ENCODE measurements at places on chromosomes 1 and 21.

DNA sequence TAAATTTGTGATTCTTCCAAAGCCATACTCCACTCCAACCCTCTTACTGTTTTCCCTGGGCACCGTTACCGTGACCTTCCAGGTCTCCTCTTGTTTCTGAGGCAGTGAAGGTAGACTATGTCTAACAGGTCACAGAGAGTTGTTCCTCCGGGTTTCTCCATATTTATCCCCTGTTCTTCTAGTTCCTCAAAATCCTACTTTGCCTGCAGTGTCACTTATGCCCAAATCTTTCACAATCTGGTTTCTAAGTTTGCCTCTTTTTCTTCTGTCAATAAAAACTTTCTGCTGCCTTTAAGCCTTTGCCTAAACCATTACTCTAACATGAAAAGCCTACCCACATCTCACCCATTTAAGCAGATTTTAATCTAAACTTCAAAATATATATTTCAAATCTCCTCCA, 87.7 kb downstream of the C4BPA start:
- DNase-seq, result no peak

- DNase-seq, result no peak
These were observed 500.6 kb downstream of the DISC1 start for GRCh38 chr1:232127190-232127589.

DNA sequence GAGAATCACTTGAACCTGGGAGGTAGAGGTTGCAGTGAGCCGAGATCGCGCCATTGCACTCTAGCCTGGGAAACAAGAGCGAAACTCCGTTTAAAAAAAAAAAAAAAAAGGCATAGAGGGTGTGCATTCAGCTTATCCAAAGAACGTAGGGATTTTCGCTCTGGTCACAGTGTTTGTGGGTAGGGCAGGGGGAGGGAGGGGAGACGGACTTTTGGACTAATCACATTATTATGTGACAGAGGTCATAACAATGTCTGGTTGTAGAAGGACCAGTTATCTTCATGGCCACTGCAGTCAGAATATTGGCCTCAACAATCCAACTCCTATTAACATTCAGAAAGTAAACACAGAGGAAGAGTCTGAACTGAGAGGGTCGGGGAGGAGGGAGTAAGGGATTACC, 25.7 kb downstream of the RHOU start:
- no peak for DNase-seq

DNA sequence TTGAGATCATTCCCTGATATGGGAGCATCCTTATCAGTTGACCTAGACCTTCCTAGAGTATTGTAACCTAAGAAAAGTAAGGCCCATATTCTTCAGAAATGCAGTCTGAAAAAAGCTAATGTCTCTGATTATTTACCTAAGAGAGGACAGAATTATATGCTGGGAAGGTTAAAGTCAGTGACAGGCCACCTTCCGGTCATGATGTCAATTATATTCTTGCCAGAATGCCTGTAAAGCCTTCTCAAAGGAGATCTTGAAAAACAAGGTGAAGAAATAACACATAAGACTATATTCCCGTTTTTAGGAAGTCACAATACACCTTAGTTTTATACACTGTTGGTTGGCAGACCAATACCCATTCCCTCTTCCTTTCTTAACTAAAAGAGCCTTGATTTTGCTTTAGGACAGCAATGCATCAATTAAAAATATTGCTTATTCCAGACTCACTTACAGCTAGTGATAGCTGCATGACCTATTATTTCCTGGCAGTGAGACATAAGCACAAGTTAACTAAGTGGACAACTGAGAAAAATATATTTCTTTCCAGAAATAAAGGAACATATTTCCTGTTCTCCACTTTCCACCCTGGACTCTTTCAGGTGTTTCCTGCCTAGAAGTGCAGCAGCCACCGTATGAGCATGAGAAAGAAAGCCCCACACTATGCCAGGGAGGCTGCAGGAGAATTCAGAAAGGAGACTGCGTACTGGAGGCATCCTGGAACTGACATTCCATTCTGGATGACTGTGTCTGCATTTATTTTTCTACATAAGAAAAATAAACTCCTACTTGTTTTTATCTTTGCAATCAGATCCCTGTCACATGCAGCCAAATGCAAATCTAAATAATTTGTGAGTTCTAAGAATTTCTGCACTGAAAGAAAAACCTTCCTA, 332.9 kb upstream of the PTBP2 start:
- DNase-seq, result no peak

DNA sequence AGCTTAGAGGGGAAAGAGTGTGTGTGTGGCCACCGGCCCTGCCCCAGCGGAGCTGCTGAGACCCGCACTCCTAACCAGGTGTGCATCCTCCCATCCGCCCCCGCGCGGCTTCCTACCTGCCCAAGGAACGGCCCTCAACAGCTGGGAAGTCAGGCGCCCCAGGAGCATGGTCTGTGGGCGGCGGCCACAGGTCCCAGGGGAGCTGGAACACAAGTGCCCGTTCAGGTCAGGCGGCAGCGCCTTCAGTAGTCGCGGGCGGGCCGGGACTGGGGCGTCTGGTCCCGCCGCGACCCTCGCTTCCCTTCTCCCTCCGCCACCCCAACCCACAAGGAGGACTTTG, 448 bp downstream of the AURKAIP1 start:
- no peak for DNase-seq

DNA sequence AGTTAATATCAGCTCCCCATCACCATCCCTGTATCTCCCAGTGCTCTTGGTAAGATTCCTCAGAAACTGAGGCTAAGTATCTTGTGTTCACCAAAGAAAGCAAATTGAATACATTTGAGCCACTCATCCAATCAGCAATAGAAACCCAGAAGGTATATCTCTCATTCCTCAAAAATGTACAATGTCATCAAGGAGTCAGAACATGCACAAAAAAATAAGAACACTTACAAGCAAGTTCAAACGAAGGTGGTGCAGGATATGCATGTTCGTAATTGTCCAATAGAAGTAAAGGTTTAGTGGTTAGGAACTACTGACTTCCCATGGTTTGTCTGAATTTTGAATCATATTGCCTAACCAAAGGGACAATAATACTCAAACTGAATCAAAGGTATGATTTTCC, 24.3 kb downstream of the RXRG start:
- no peak for DNase-seq

DNA sequence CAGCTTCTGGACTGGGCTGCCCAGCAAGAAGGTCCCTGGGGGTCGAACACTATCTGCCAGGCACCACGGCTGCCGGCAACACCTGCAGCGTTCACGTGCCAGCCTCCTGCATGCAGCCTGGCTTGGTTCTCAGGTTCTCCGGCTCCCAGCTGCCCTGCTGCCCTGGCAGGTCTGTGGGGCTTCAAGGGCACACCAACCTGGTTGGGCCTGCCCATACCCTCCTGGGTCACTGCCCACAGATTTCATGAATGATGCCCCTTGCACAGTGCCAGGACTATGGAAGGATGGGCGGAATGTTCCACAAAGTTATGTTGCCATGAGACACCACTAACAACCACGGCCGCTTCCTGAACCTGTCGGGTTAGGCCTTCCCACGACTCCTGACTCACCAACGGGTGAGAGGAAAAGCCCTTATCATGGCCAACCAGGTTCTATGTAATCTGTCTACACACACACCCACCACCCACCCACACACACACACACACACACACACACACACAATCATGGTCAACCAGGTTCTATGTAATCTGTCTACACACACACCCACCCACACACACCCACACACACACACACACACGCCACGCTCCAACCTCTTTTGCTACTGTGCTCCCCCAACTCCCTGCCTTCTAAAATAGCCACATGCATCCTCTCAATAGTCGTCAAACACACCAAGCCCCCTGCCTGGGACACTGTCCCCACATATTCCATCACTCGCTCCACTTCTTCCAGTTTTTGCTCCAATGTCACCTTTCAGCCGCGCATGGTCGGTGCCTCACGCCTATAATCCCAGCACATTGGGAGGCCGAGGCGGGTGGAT, 32.2 kb downstream of the HSPG2 start:
- DNase-seq, result no peak

GRCh38 chr1:182615468-182616129, 11.4 kb upstream of the RGS16 start:
- DNase-seq, result no peak

DNA sequence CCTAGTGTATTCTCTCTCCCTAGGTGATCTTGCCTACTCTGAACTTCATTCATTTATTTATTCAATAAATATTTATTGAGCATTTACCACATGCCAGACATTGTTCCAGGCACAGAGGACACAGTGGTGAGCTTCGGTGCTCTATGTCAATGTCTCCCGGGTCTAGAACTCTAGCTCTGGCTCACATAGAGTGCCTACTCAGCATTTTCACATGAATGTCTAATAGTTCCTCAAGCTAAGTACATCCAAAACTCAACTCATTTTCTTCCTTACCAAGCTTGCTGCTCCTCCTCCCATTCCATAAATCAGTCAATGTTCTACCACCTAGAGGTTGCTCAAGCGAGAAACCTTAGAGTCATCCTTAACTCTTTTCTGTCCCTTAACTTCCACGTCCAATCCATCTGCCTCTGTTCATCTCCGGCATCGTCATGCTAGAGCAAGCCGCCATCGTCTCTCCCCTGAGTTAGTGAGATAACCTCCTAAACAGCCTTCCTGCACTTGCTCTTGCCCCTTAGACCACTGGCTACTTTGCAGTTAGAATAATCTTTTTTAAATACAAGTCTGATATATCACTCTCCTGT, 67.5 kb downstream of the TMEM53 start:
- no peak for DNase-seq

DNA sequence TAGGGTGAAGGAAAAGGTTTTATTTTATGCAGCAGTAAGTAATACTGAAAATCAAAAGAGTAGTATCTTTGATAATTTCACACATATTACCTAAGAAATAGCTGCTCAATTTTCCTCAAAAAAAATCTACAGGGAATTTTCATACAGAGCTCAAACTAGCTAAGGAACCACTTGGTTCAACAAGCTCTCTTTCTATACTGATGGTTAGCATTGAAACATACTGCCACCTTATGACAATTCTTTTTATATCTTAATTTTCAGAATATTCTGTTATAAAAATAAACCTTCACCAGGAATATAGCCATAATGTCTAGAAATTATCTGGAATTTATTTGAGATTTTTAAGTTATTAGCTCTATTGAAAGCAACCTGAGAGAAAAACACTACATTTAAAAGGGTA, 142.1 kb downstream of the DPYD start:
- no peak for DNase-seq

DNA sequence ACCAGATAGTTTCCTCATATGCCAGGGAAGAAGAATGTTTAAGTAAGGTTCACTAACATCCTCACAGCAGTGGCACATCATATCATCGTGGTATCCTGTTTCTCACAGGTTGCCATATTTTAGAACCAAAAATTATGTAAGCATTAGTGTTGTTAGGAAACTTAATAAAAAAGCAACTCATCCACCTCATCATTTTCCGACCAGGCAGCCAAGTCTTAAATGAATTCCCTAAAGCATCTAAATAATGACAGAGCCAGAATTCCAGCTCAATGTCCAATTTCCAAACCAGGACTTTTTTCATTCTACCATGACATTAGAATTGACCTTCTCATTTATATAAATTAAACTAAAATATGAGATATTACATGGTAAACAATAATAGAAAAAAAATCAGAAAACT, 272.7 kb downstream of the NTNG1 start:
- DNase-seq, result no peak

DNA sequence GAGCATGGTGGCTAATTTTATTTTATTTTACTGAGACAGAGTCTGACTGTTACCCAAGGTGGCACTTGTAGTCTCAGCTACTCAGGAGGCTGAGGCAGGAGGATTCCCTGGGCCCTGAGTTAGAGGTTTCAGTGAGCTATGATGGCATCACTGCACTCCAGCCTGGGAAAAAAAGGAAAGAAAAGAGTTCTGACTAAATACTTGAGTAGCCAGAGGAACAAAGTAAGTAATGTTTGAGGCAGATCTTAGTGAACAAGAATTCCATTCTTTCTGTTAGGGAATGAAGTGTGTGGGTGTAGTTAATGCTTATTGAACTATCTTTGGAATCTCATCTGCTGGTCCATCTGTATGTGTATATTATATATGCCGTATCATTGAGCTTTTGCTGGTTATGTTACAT, 13.1 kb upstream of the EVI5 start:
- DNase-seq, result no peak

- DNase-seq, result no peak
These were observed 11.9 kb upstream of the TMEM61 start for GRCh38 chr1:54968551-54968950.

Measured in T-helper 1 cell (primary cell).